ENCODE measurements at places on chromosomes 4 and X.

GRCh38 chr4:80322716-80323115 lies 12.8 kb upstream of the CFAP299 start:
- no peak for DNase-seq

GRCh38 chrX:150582338-150582948 lies 14.0 kb downstream of the MTM1 start:
- DNase-seq = no peak

DNA sequence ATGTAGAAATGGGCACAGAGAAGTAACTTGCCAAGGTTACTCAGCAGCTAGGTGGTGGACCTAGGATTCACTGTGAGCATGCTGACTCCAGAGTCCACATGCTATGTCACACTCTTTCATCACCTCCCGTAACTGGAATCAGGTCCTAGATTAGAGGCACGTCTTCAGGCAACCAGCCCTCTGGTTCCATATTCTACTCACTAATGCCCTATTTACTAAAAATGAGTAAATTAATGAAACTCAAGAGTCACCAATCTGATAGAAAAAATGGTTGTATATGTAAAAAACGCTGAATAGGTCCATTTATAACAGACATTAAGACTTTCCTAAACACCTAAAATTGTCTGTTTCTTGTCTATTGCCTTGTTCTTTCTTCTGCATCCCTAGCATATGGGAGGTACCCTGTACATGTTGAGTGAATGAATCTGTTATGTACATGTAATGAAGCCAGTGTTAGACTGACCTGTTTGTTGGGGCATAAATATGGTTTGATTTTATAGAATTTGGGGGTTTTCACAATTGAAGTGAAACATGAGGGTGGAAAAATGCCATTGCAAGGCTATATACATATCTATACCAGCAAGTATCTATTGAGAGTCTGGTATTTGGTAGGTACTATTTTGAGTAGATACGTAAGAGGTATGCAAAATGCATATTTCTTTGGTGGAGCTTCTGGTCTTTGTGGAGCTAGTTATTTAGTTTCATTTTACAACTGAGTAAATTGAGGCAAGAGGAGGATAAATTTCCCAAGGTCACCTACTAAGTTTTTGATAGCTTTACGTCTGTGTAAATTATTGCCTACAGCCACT lies 7.5 kb upstream of the RUFY3 start:
- no peak for DNase-seq

DNA sequence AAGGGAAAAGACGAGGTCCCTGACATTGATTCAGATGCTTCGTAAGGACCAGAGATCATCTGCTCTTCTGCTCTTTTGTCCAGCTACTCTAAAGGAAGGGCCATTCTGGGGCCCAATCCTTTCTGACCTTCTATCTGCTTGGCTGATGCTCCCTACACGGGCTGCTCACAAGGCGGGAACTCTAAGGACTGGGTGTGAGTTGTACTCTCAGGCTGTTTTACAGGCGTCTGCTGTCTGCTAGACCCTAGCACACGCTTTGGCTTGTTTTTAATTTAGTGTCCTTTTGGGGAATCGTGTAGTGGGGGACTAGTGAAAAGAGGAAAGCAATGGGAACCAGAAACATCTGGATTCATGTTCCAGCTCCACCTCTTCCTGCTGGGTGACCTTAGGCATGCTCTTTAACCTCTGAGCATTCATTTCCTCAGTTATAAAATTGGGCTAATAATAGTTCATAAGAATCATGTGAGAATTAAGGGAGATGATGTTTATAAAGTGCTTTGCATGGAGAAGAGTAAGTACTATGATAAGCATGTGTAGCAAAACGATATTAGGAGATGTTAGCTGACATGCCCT lies 53.1 kb downstream of the CASP3 start:
- no peak for DNase-seq

- DNase-seq = no peak
Measured at GRCh38 chrX:106940068-106940467, 19.9 kb downstream of the CLDN2 start.

Measured in brain pericyte (primary cell).